Stimulated activated CD4-positive, alpha-beta T cell treated with anti-CD3 and anti-CD28 coated beads, Interleukin-15, amount 100 ng/mL, for 1 hour (primary cell): ENCODE measurements at places on chromosomes 4 and X.

DNA sequence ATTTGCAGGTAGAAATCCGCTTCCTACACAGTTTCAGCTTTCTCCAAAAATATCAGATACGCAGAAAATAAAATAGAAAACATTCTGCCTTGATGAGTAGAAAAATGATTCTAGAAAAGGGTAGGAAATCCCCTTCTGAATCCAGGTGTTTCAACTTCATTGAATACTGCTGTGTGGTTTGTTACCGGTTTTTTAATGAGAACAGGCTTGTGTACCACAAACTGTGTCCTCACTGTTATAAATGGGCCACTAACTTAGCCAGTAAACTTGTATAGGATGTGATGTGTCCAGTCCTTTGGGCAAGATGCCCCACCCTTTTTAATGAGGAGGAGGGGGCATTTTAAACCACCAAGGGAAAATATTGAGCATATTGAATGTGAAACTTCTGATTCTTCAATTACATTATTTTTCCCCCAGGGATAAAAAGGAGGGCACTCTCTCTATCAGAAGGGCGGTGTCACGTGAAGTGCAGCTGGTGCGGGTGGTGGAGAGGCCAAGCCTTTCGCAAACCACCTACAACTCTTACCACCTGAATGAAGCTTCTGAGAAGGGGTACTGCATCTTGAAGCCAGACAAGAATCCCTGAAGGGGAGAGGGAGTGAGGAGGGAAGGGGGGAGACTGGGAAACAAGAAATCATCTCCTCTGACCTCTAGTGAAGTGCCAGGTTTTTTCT, 4.5 kb downstream of the CXXC4 start:
- DNase-seq: no peak

- DNase-seq: no peak
These were observed 39.4 kb downstream of the ADH7 start for GRCh38 chr4:99395595-99396364.

- no peak for DNase-seq
These were observed 16.8 kb upstream of the IRAK1 start for GRCh38 chrX:154036513-154036912.

DNA sequence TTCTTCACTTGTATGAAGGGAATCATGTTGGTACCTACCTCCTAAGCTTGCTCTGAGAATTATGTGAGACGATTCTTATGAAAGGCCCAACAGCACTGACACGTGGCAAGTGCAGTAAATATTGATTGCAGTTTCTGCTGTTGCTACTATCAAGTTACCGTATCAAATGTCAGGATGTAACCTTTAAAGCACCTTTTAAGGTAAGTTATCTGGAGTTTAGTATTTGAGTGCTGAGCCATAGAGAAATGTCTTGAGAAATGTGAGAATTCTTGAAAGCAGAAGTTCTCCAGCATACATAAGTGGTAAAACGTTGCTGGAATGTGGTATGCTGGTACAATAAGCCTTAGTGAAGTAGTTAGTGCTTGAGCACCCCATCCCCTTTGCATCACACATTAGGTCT, 90.4 kb downstream of the PHOX2B start:
- no peak for DNase-seq

- no peak for DNase-seq
These were observed 33.5 kb downstream of the MED28 start for GRCh38 chr4:17647927-17648326.

DNA sequence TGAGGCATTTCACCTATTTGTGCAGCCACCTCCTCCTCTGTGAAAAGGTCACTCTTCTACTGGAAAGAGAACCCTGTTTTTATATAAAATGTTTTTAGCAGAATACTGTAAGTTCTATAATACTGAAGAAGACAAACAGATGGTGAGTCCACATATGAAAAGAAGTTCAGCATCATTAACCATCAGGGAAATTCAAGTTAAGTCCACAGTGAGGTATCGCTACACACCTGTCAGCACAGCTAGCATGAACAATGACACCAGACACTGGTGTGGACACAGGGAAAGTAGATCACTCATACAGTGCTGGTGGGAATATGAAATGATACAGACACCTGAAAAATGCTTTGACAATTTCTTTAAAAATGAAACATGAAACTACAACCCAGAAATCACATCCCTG, 133.0 kb downstream of the MAD2L1 start:
- DNase-seq: no peak

DNA sequence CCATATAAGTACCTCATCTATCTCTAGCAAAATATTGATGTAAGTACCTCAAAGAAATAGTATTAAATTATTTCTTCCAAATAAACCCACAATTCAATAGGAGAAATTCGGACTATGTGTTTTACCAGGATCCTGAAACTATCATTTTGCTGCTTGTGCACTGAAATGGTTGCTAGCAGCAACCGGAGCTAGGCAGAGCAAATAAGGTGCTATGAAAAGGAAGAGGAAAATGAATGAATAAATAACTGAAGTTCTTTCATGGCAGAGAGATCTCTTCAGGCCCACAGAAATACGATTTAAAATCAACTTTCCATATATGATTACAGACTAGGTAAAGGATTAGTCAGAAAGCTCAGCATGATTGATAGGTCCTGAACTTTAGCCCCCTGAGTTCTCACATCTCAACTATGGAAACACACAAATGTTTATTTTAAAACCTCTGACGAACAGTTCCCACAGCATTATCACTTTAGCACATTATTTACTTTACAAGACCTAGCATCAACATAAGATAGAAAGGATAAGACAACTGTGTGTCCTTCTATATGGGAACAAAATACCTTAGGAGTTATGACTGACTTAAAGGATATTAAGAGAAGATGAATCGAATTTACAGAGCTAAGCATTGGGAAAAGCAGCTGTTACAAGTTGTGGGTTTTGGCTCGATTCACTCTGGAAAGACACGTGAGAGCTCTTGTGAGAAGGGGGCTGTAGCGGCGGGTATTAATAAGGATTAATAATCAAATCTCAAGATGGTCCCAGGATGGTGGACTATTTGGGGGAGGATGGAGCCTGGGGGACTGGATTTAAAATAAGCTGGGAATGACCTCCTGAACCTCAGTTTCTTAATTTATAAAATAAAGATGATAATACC, 104.3 kb downstream of the CORIN start:
- no peak for DNase-seq

- DNase-seq: no peak
These were observed 40.4 kb downstream of the USP11 start for GRCh38 chrX:47273011-47273730.

DNA sequence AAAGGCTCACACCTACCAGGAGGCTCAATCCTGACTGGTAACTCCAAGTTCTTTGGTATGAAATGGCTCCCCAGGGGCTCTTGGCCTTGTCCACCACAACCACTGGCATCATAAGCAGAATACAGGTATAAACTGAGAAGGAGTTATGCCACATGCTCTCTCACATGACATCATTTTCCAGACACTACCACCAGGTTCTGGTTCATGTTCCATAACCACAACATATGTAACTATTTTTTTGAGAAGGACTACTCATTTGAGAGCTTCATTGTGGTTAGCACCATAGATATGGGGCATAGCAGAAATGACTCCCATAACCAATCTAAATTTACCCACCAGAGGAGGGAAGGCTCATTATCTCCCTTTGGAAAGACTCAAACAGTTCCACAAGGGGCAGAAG, 19.6 kb downstream of the PRDM5 start:
- DNase-seq: no peak

GRCh38 chr4:127781300-127782024, 660 bp upstream of the HSPA4L start:
- DNase-seq: no peak

DNA sequence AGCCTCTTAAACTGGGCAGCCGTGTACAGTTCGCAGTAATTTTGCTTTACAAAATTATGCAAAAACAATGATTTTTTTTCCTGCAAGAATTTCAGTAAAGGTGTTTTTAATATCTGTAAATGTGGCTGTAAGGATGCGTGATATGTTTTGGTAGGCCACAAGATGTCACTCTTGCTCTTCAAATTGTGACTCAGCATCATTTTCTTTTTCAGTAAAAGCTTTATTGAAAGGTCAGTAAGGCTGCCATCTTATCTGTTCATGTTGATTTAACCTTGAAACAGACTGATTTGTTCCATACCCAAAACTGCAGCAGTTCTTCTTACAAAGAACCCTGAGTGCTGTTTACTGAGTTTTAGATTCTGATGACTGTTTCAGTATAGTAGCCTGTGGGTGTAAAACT, 39.9 kb downstream of the TXLNG start:
- no peak for DNase-seq

- DNase-seq: no peak
These were observed 9.0 kb downstream of the CRMP1 start for GRCh38 chr4:5883916-5884315.

GRCh38 chrX:40845331-40845911, 110.1 kb upstream of the MED14 start:
- DNase-seq: no peak

- DNase-seq: no peak
These were observed 26.1 kb upstream of the CBLL2 start for GRCh38 chrX:22246620-22247019.

- no peak for DNase-seq
These were observed 758 bp upstream of the NR3C2 start for GRCh38 chr4:148442832-148443511.

DNA sequence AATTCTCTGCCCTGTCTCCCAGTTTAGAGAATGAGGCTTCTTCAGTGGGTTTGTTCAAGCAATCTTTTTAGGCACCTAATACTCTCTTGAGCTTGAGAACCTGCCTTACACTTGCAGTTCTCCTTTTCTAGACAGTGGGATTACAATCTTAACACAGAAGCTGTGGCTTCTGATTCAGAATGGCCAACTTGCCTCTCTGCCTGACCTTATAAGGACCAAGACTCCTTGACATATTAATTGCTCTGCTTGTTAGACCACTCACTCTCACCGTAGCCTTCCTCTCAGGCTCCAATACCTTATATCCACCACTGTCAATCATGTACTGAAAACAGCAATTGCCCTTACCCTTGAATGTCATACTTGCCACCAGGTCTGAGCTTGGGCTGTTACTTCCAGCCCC, 338.7 kb upstream of the MAOA start:
- DNase-seq: no peak

GRCh38 chr4:7045961-7046921, 3.1 kb downstream of the TADA2B start:
- DNase-seq: no peak

- no peak for DNase-seq
These were observed 26.7 kb upstream of the BMP2K start for GRCh38 chr4:78749258-78749971.

GRCh38 chrX:39133971-39134370, 332.7 kb downstream of the MID1IP1 start:
- no peak for DNase-seq

DNA sequence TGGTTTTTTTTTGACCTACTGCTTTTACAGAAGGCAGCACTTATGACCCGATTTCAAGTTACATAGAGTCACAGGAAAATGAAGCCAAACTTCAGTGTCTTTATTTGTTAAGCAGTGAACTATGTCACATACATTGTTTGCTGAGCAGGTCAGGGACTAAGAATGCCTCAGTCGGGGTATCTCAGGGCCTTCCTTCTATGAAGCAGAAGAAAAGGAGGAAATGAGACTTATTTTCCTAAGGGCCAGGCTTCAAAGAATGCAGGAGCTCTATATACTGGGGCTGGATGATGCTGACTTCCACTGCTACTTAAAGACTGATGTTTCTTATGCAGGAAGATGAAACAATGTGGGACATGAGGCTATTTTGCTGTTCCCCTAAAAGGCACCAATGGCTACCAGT, 558.4 kb upstream of the IGFBP7 start:
- DNase-seq: no peak

GRCh38 chr4:173258866-173259265, 75.3 kb downstream of the HMGB2 start:
- DNase-seq: no peak

GRCh38 chrX:71619986-71620385, 1.7 kb upstream of the CXCR3 start:
- DNase-seq: no peak

DNA sequence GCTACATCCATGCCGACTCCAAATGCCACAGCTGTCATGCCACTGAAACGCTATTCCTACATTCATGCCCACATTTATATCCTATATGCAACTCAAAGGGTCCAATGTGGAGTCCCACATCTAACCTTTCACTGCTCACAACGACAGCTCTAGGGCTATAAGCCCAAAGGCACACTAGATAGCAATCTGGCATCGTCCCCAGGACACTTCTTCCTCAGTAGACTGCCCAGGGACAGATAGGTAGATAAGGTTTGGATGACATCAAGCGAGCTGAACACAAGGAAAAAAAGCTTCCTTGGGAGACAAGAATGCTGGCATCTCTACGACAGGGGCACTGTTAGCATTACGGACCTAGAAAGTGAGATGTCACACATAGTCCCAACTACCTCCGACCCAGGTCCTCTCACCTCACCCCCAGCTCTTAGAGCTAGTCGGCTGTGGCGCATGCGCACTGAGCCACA, 685 bp downstream of the RAB9B start:
- DNase-seq: peak; percentile 48

- DNase-seq: no peak
These were observed 32.0 kb downstream of the VSIG4 start for GRCh38 chrX:66007851-66008250.

DNA sequence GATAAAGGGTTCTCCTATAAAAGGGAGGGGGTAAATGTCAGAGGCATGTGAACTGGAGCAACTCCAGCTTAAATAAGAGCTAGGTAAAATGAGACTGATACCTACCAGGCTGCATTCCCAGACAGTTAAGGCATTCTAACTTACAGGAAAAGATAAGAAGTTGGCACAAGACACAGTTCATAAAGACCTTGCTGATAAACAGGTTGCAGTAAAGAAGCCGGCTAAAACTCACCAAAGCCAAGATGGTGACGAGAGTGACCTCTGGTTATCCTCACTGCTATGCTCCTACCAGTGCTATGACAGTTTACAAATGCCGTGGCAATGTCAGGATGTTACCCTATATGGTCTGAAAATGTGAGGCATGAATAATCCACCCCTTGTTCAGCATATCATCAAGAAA, 13.1 kb upstream of the SULT1B1 start:
- DNase-seq: no peak

DNA sequence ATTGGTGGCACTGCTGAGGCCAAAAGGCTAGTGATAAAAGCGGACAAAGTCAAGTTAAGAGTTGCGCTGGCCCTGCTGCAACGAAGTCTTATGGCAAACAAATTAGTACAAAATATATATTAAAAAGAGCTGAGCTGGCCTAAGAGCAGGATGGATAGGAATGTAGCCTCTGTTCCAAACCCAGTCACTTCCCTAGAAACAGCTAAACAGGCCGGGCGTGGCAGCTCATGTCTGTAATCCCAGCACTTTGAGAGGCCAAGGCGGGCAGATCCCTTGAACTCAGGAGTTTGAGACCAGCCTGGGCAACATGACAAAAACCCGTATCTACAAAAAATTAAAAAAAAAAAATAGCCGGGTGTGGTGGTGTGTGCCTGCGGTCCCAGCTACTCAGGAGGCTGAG, 32.4 kb upstream of the UGDH start:
- no peak for DNase-seq

DNA sequence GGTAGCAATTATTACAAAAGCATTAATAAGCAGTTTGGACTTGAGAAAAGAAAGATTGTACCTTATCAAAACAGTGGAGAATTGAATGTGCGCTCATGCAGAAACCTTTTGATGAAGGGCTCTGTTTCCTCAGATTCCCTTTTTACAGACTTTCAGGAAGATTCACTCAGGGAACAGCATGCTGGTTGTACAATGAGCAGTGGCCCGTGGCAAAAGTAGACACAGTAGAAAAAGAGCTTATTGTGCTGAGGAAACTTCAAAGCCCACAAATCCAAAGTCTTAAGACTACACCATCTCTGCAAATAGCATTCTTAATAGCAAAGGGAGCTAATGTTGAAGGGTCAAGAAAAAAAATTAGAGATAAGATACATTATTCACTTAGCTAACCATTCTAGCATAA, 858.9 kb downstream of the PDHA2 start:
- DNase-seq: no peak
